Heart right ventricle (tissue), 16 donors: ENCODE measurements at places on chromosomes 11 and 22. TPM values are rescaled to one million over a fixed set of nuclear protein-coding genes. Genes with fewer than 3 reads are reported as not detected.

The ACRV1 gene
- not detected for total RNA-seq

GRCh38 chr11:75697906-75698581, 19.6 kb upstream of the MOGAT2 start:
- H3K27me3 ChIP-seq, result no peaks in the 10 kb centered on the region
- H3K4me3 ChIP-seq, result no peak overlapping the region
- no peak for DNase-seq
- no peak overlapping the region for H3K27ac ChIP-seq

- H3K27ac ChIP-seq, result no peak overlapping the region
- no peak for DNase-seq
- H3K4me1 ChIP-seq, result no peaks in the 10 kb centered on the region
Observed at GRCh38 chr22:44403602-44404329, 91.0 kb upstream of the SHISAL1 start.

- H3K27me3 ChIP-seq, result peaks cover 29% of the 10 kb centered on the region
- H3K4me1 ChIP-seq, result no peaks in the 10 kb centered on the region
- no peak for DNase-seq
- no peak overlapping the region for H3K4me3 ChIP-seq
Observed at GRCh38 chr22:27065279-27065678, 407.9 kb downstream of the MIAT start.

GRCh38 chr11:122951211-122951610, 30.4 kb downstream of the BSX start:
- H3K4me3 ChIP-seq, result no peak overlapping the region
- no peak overlapping the region for H3K27ac ChIP-seq
- H3K36me3 ChIP-seq, result no peaks in the 10 kb centered on the region
- no peaks in the 10 kb centered on the region for H3K4me1 ChIP-seq
- no peaks in the 10 kb centered on the region for H3K27me3 ChIP-seq

GRCh38 chr11:45674481-45675190, 9.2 kb upstream of the CHST1 start:
- no peak overlapping the region for H3K27ac ChIP-seq
- H3K36me3 ChIP-seq, result no peaks in the 10 kb centered on the region
- DNase-seq, result no peak
- H3K27me3 ChIP-seq, result no peaks in the 10 kb centered on the region

DNA sequence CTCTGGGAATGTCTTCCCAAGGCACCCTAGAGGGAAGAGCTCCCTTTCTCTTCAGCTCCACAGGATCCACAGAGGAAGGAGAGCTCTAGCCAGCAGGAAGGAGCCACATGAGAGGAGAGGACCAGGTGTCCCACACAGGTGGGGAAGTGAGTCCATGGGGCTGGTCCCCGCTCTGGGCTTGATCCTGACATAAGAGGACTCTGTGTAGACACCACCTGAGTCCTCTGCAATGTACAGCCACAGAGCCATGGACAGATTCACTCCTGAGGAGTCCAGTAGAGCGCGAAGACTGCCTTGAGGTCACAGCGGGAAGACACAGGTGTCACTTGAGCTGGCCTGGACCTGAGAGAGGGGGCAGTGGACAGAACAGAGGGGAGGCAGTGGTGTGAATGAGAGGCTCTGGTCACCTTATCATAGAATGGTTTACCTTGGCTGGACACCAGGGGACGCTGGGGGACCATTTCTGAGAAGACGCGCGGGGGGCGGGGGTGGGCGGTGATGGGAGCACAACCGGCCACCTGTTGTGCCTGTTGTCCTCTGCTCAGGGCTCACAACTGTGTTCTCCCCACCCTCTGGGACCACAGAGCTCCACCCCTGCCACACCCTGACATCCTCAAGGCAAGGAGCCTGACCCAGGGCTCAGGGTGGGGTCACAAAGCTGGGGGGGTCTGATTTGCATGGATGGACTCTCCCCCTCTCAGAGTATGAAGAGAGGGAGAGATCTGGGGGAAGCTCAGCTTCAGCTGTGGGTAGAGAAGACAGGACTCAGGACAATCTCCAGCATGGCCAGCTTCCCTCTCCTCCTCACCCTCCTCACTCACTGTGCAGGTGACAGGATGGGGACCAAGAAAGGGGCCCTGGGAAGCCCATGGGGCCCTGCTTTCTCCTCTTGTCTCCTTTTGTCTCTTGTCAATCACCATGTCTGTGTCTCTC, 128.2 kb downstream of the ZNF280B start:
- peaks cover 68% of the 10 kb centered on the region for H3K27me3 ChIP-seq
- no peaks in the 10 kb centered on the region for H3K4me1 ChIP-seq
- H3K4me3 ChIP-seq, result no peak overlapping the region
- no peak overlapping the region for H3K27ac ChIP-seq
- no peaks in the 10 kb centered on the region for H3K36me3 ChIP-seq

The XRCC6 gene
- 182 TPM for total RNA-seq

The MRGPRF gene
- total RNA-seq, result 10.7 TPM

DNA sequence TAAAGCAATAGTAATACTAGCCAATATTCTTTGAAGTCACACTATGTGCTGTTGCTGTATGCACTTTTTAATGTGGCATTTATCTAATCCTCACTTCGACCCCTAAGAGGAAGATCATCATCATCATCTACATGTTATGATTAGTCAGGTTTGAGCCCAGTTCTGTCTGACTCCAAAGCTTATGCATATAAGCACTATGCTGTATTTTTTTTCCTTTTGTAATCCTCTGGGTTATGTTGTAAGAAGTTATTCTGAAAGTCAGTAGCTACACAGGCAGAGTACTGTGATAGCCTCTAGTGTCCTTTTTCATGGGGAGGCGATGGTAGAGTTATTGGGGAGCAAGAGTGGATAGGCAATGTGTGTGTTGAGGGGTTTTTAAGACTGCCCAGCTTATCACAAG, 11.1 kb downstream of the MMP20 start:
- H3K27me3 ChIP-seq, result no peaks in the 10 kb centered on the region
- H3K36me3 ChIP-seq, result no peaks in the 10 kb centered on the region
- H3K4me3 ChIP-seq, result no peak overlapping the region
- H3K4me1 ChIP-seq, result no peaks in the 10 kb centered on the region
- no peak overlapping the region for H3K27ac ChIP-seq

- H3K27ac ChIP-seq, result no peak overlapping the region
- no peaks in the 10 kb centered on the region for H3K27me3 ChIP-seq
- H3K4me3 ChIP-seq, result no peak overlapping the region
- H3K4me1 ChIP-seq, result peaks cover 14% of the 10 kb centered on the region
Observed at GRCh38 chr11:125179346-125179745, 14.8 kb downstream of the PKNOX2 start.

- H3K27ac ChIP-seq, result no peak overlapping the region
- H3K27me3 ChIP-seq, result no peaks in the 10 kb centered on the region
- DNase-seq, result no peak
- no peaks in the 10 kb centered on the region for H3K36me3 ChIP-seq
Observed at GRCh38 chr11:92384802-92385201, 160.2 kb downstream of the FAT3 start.

DNA sequence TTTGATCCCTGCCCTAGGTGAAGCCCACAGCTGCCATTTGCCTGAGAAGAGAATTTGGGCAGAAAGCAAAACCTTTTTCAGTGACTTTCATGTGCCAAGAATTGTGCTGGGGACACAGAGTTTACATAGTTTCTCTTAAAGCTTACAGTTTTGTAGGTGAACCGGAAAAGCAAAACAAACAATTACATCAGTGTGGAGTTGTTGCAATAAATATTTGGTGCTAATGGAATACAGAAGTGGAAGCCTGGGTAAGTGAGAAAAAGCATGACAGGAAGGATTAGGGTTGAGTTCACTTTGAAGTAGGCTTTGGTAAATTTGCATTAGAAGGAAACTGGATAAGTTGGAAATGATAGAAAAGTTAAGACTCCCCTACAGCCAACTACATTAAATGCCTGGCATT, 82.7 kb downstream of the RASSF10 start:
- no peak overlapping the region for H3K27ac ChIP-seq
- no peaks in the 10 kb centered on the region for H3K27me3 ChIP-seq
- no peaks in the 10 kb centered on the region for H3K4me1 ChIP-seq

DNA sequence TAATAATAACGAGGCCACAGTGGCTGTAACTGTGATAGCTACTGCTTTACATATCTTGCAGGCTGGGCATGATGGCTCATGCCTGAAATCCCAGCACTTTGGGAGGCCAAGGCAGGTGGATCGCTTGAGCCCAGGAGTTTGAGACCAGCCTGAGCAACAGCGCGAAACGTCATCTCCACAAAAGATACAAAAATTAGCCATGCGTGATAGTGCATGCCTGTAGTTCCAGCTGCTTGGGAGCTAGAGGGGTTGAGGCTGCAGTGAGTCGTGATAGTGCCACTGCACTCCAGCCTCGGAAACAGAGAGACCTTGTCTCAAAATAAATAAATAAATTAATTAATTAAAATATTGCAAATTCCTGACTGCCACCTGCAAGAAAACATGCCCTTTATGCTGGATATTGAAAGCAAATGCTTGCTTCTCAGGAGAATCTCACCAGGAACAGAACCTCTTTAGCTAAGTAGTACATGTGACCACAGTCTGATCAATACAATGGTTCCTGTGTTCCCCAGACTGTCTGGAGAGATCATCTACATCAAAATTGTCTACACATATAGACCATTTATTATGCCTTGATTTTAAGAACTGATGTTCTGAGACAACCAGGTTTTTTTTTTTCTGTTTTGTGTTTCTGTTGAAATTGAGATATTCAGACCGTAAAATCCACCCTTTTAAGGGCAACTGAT, 6.3 kb downstream of the ZBTB3 start:
- H3K36me3 ChIP-seq, result peaks cover 19% of the 10 kb centered on the region
- H3K4me1 ChIP-seq, result peaks cover 11% of the 10 kb centered on the region
- no peak overlapping the region for H3K27ac ChIP-seq
- H3K4me3 ChIP-seq, result no peak overlapping the region
- H3K27me3 ChIP-seq, result no peaks in the 10 kb centered on the region

DNA sequence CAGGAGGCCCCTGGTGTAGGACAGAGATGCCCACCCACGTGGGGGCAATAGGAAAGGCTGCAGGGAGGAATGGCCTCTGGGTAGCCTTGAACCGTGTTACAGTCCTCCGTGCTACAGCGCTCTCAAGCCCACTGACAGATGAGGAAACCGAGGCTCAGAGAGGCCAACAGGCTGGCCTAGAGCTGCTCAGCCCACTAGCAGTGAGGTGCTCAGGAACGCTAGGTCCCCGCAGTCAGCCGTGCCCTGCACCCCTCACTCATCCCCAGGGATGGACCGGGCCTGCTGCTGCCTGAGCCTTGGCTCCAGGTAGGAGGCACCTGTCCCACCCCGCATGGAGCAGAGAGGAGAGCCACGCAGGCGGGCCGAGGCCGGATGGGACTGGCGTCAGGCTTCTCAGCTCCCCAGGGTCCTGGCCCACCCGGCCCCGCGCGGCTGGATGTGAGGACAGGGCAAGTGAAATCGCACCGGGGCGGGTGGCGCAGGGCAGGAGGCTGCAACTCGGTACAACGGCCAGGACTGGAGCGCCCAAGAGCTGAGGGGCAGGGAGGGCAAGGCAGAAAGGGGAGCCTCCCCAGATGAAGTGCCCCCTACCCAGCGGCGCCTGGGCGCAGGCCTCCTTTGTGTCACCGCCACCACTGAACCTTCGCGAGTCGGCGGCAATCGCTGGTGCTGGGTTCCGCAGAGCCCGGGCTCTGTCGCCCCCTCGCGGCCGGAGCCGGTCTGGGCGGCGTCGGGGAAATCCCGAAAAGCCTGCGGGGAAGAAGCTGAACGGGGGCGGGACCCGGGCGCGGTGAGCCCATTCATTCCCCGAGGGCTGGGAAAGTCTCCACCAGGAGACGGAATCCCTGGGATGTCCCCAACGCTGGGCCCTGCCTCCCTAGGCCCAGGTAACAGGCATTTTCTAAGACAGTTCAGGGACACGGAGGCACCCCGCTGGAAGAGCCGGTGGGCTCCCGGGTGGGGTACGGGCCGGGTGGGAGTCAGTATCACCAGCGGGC, 8.4 kb upstream of the SLC2A11 start:
- H3K4me3 ChIP-seq, result peak overlapping the region; percentile 25
- DNase-seq, result peak; percentile 81
- H3K36me3 ChIP-seq, result no peaks in the 10 kb centered on the region
- H3K27me3 ChIP-seq, result no peaks in the 10 kb centered on the region
- peaks cover 44% of the 10 kb centered on the region for H3K4me1 ChIP-seq

The OR4D11 gene
- not detected for total RNA-seq

GRCh38 chr11:63572026-63572688, 9.0 kb upstream of the PLAAT2 start:
- no peak overlapping the region for H3K4me3 ChIP-seq
- no peaks in the 10 kb centered on the region for H3K27me3 ChIP-seq
- H3K36me3 ChIP-seq, result no peaks in the 10 kb centered on the region
- H3K27ac ChIP-seq, result no peak overlapping the region
- DNase-seq, result no peak
- H3K4me1 ChIP-seq, result peaks cover 15% of the 10 kb centered on the region

DNA sequence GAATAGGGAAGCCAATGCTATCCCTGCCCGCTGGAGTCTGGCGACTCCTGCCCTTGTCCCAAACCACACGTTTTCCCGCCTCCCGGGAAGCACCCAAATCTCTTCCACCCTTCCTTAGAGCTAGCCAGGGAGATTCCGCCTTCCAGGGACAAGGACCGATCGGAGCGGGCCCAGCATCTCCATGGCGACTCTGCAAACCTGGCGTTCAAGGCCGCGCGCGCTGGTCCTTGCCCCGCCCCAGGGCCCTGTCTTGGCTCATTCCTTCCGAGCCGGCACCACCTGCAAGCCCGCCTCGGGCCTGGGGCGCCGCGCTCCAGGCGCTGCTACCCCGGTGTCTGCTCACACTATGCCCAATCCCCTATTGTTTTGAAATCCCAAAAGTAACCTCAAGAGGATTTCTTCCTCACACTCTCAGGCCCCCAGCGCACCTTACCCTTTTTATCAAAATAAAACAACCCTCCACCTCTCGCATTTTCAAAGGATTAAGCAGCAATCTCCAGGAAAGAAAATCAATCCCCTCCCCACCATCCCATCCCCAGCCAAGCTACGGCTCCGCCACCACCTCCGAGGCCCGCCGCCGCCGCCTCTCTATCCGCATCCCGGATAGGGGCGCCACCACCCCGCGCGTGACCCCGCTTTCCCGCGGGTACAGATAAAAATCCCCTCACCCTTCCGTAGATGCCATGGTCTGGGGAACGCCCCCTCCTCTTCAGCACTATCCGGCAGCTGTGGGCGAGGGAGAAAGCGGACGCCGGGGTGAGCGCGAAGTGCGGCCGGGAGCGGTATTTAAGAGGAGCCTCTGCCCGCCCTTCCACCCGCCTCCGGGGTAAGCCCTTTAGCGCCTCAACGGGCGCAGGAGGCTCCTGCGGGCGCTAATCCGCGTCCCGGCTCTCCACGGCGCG, 825 bp downstream of the SLC1A2 start:
- H3K27me3 ChIP-seq, result no peaks in the 10 kb centered on the region
- no peaks in the 10 kb centered on the region for H3K36me3 ChIP-seq
- DNase-seq, result no peak
- H3K27ac ChIP-seq, result no peak overlapping the region
- peak overlapping the region; percentile 52 for H3K4me3 ChIP-seq
- peaks cover 5% of the 10 kb centered on the region for H3K4me1 ChIP-seq

GRCh38 chr11:34280945-34281872, 76.6 kb downstream of the ABTB2 start:
- H3K27ac ChIP-seq, result no peak overlapping the region
- H3K4me1 ChIP-seq, result no peaks in the 10 kb centered on the region
- no peaks in the 10 kb centered on the region for H3K27me3 ChIP-seq
- H3K36me3 ChIP-seq, result no peaks in the 10 kb centered on the region
- no peak for DNase-seq

The OR56A5 gene
- total RNA-seq, result not detected
